ENCODE measurements at places on chromosomes 1 and 21.

DNA sequence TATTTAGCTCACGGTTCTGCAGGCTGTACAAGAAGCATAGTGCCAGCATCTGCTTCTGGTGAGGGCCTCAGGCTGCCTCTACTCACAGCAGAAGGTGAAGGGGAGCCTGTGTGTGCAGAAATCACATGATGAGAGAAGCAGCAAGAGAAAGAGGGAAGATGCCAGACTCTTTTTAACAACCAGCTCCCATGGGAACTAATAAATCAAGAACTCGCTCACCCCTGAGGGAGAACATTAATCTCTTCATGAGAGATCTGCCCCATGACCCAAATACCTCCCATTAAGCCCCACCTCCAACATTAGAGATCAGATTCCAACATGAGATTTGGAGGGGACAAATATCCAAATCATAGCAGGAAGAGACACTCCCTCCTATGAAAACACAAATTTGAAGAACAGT, 74.1 kb downstream of the OLFML2B start:
- no peak for DNase-seq

DNA sequence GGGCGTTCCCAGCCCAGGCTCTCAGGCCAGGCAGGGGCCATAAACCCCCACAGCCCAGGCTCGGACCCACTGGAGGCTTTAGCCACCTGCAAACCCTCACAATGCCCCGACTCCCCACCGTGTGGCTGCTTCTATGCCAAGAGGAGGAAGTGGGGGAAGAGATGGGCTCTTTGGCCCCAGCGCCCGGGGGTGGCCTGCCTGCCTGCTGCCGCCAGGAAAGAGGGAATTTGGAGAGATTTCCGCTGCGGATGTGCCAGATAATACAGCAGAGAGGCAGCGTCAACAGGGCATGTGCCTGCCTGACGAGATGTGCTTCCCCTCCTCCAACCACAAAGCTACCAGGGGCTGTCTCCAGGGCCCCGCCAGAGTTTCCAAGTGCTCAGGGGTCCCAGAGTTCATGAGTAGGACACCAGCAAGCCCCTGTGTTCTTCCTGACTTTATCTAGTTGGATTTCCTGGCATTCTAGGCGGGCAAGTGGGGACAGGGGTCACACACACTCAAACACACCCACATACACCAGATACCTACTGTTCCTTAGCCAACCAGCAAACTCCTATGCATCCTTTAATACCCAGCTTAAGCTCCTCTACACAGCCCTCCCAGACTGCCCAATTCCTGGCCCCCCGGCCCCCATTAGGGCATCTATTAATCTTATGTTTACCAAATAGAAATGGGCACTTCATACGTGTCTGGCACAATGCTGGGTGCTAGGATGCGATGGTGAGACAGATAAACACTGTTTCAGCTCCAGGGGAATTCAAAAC, 14.1 kb downstream of the EPHA2 start:
- DNase-seq: peak; percentile 67

- peak; percentile 83 for DNase-seq
These were observed at the start of gene SARS1 for GRCh38 chr1:109213824-109214693. SARS1 (plus strand) TSS chr1:109213918; CDS start chr1:109213993, 75 bp downstream.

DNA sequence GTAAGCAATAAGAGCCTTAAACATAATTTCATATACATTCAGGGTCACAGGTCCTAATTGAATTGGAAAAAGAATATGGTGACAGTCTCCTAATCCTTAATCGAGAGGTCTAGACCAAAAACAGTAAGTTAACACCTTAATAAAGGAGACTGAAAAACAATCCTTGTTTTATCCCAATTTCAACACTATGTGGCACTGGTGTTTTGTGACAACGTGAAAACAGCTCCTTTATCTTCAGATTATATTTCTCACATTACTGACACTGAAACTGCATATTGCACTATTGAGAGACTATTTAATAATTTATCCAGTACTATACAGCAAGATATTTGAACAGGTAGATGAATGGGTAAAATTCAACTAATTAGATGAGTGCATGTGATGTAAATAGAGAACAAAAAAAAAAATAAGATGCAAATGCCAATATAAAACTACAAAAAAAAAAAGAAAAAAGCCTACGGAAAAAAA, 34.1 kb downstream of the TP53BP2 start:
- DNase-seq: peak; percentile 51
